Bronchus fibroblast of lung (primary cell): ENCODE measurements at places on chromosomes 3 and 15. TPM values are rescaled to one million over a fixed set of nuclear protein-coding genes. Genes with fewer than 3 reads are reported as not detected.

PIGB gene
- 8.2 and 10.4 TPM in 2 replicates for total RNA-seq

AMT gene
- total RNA-seq, result 2.5 and 2.7 TPM in 2 replicates

CADPS gene
- total RNA-seq, result 0.50 and 0.74 TPM in 2 replicates

PROS1 gene
- total RNA-seq, result 8.6 and 11.9 TPM in 2 replicates

TRPM1 gene
- total RNA-seq, result not detected in 2 replicates

CPA3 gene
- total RNA-seq, result 0.50 and 0.89 TPM in 2 replicates

BMF gene
- total RNA-seq, result 0.17 and 1.6 TPM in 2 replicates

ZNF385D gene
- total RNA-seq, result 0.59 and 1.3 TPM in 2 replicates

CNOT10 gene
- total RNA-seq, result 17.0 and 21.7 TPM in 2 replicates

VPS8 gene
- 11.1 and 27.2 TPM in 2 replicates for total RNA-seq

CCNB2 gene
- 141 and 156 TPM in 2 replicates for total RNA-seq

CRYGS gene
- total RNA-seq, result 0.34 and 0.59 TPM in 2 replicates

ALDH1L1 gene
- 0.15 and 0.50 TPM in 2 replicates for total RNA-seq

OPA1 gene
- total RNA-seq, result 33.1 and 33.7 TPM in 2 replicates

CSPG4 gene
- 72.4 and 79.4 TPM in 2 replicates for total RNA-seq

C3orf22 gene
- not detected in 2 replicates for total RNA-seq

UROC1 gene
- not detected in 2 replicates for total RNA-seq

CCR8 gene
- not detected in 2 replicates for total RNA-seq

ACSBG1 gene
- not detected in 2 replicates for total RNA-seq

SKOR1 gene
- total RNA-seq, result 0.17 TPM in 1 of 2 replicates, not detected in the other

PPP1R14D gene
- total RNA-seq, result not detected in 2 replicates

TMEM212 gene
- not detected in 2 replicates for total RNA-seq

LOXL1 gene
- total RNA-seq, result 112 and 113 TPM in 2 replicates

GOLGA8S gene
- total RNA-seq, result not detected in 2 replicates

GOLGA8Q gene
- not detected in 2 replicates for total RNA-seq

WDR93 gene
- total RNA-seq, result 0.15 TPM in 1 of 2 replicates, not detected in the other

LRRIQ4 gene
- not detected in 2 replicates for total RNA-seq

UBAP1L gene
- under 0.01 and 0.30 TPM in 2 replicates for total RNA-seq

SEMA3G gene
- not detected in 2 replicates for total RNA-seq

NOX5 gene
- 0.15 TPM in 1 of 2 replicates, not detected in the other for total RNA-seq

MYEF2 gene
- 7.9 and 9.1 TPM in 2 replicates for total RNA-seq

TMCO5A gene
- not detected in 2 replicates for total RNA-seq

QARS1 gene
- total RNA-seq, result 364 and 369 TPM in 2 replicates

CYFIP1 gene
- 61.2 and 71.1 TPM in 2 replicates for total RNA-seq
